T-cell (primary cell): ENCODE measurements at places on chromosomes 5 and 9. TPM values are rescaled to one million over a fixed set of nuclear protein-coding genes. Genes with fewer than 3 reads are reported as not detected.

Gene TRIM14
- 85.3 TPM for total RNA-seq

Gene KLHL3
- total RNA-seq, result 28.0 TPM

Gene ADGRV1
- total RNA-seq, result 0.68 TPM

DNA sequence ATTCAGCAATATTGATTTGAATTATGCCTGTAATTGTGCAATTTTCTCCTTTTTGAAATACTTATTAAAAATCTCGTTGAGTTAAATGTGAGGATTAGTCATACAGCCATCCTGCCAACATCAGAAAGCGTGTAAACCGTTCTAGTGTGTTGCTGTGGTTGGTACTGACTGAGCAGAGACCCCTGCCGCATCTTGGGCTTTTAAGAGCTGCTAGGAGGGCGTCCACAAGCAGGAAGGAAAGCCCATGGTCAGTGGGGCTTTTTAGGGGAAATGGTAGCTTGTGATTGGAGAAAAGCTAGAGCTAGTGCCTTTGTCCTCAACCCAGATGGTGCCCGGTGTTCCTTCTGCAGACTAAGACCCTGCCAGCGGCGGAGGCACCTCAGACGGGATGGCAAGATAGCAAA, 1.3 kb downstream of the SDHA start:
- H3K36me3 ChIP-seq, result no peaks in the 10 kb centered on the region
- peaks cover 25% of the 10 kb centered on the region for H3K4me1 ChIP-seq
- H3K27me3 ChIP-seq, result no peaks in the 10 kb centered on the region

DNA sequence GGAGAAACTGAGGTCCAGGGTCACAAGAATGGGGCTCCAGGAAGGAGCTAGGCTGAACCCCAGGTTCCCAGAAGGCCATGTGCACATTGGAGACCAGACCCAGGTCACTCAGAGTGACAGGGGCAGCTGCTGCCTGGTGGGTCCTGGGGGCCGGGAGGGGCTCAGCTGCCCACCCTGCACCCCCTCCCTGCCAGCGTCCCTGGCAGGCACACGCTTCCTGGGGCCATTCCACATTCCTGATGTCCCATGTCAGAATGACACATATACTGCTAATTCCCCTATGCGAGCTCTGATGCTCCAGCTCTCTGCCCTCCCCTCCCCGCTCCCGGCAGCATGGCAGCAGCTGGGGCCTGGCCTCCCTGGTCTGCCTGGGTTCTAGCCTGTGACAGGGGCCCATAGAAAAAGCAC, 14.0 kb downstream of the FGFR4 start:
- no peak for DNase-seq
- H3K27me3 ChIP-seq, result peaks cover 46% of the 10 kb centered on the region
- no peak overlapping the region for H3K27ac ChIP-seq
- H3K4me3 ChIP-seq, result no peak overlapping the region
- H3K36me3 ChIP-seq, result no peaks in the 10 kb centered on the region
